ENCODE measurements at places on chromosomes 7 and 10.

- DNase-seq: no peak
Observed at GRCh38 chr7:141640239-141640840, 61.6 kb downstream of the DENND11 start.

DNA sequence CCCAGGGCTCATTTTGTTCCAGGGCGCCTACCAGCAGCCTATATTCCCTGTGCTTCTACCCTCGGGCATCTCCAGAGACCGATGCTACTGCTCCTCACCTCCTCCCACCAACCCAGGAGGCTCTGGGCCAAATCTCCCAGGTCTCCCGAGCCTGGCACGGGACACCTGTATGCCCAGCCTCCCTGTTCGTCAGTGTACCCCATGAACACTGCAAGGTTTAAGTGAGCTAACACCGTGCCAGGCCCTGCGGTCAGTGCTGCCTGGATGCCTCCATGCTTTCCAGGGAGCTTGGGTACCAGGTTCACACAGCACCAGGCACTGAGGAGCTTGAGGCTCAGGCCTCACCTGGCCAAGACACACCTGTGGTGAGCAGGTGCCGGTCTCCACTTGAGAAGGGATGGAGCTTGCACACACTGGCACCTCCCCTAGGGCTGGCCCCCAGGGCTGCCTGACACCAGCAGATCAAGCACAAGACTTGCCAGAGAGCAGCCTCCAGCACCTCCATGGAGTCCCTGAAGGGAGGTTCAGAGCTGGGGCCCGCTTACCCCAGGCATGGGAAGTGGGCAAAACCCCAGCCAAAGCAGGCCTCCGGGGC, 80.3 kb downstream of the FAM53B start:
- DNase-seq: no peak

DNA sequence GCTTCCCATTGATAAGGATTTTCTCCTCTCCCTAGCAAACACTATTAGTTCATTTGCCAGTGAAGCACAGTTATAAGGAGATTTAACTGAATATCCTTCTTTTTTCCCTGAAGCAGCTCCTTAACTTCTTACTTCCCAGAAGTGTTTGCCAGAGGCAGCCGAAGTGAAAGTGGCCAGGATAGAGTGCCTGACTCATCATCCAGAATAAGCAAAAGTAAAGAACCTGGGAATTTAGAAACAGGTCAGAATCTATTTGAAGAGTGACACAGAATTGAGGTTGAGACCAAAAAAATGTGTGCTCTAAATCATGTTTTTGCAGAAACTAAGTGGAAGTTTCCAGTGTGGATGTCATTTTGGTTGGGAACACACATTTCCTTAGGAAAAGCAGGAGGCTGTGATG, 249.6 kb upstream of the VWC2 start:
- no peak for DNase-seq

- DNase-seq: no peak
Observed at GRCh38 chr7:8411103-8411502, 22.3 kb upstream of the NXPH1 start.

DNA sequence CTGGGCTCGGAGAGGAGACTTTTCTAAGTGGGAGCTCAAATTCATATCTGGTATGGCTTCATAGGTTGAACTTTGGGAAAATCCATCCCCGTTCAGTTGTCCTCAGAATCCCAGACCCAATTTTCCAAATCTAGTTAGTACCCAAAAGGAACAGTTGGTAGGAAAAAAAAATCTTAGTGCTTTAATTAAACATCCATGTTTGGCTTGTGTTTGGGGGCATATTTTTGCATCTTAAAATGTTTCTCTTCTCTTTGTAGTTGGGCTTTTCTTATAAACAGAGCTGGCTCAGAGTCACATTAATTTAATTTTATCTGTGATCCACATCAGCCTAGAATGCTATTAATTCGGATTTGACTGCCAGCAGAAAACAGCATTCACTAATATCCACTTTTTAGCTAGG, 165.9 kb downstream of the BUB3 start:
- no peak for DNase-seq

DNA sequence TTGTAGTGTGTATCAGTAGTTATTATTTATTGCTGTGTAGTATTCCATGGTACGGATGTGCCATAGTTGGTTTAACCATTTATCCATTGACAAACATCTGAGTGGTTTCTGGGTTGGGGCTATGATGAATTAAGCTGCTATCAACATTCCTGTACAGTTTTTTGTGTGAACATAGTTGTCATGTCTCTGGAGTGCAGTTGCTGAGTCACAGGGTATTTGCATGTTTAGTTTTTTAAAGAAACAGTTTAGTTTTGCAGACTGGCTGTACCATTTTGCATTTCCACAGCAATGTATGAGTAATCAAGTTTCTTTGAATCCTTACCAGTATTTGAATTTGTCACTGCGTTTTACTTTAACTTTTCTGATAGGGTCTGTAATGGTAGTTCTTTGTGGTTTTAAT, 516.7 kb upstream of the CELF2 start:
- no peak for DNase-seq

GRCh38 chr7:76357475-76358010, 1.2 kb downstream of the YWHAG start:
- DNase-seq: no peak

Measured in activated CD4-positive, alpha-beta T cell treated with anti-CD3 and anti-CD28 coated beads for 24 hours (primary cell).